Activated naive CD8-positive, alpha-beta T cell treated with anti-CD3 and anti-CD28 coated beads for 36 hours (primary cell): ENCODE measurements at places on chromosomes 12 and 14.
A peak's percentile ranks its signal among the peaks of the same experiment; 100 is the strongest.

- peak; percentile 4 for DNase-seq
Measured at GRCh38 chr12:98002887-98003493, 512.4 kb upstream of the TMPO start.

GRCh38 chr12:126038434-126038833, 973.2 kb downstream of the AACS start:
- DNase-seq, result no peak

DNA sequence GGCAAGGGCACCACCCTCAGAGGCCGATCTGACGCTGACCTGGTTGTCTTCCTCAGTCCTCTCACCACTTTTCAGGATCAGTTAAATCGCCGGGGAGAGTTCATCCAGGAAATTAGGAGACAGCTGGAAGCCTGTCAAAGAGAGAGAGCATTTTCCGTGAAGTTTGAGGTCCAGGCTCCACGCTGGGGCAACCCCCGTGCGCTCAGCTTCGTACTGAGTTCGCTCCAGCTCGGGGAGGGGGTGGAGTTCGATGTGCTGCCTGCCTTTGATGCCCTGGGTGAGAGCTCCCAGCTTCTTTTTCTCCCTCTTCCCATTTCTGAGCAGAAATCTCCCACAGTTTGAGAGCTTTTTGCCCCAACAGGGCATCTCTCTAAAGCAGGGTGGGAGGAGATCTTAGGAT, 1.8 kb downstream of the OAS1 start:
- peak; percentile 4 for DNase-seq

- no peak for DNase-seq
Measured at GRCh38 chr12:55812088-55812487, 5.4 kb downstream of the SARNP start.

- no peak for DNase-seq
Measured at GRCh38 chr12:106455111-106455510, 97.6 kb downstream of the POLR3B start.

- no peak for DNase-seq
Measured at GRCh38 chr12:85191-85666, 18.7 kb downstream of the IQSEC3 start.

DNA sequence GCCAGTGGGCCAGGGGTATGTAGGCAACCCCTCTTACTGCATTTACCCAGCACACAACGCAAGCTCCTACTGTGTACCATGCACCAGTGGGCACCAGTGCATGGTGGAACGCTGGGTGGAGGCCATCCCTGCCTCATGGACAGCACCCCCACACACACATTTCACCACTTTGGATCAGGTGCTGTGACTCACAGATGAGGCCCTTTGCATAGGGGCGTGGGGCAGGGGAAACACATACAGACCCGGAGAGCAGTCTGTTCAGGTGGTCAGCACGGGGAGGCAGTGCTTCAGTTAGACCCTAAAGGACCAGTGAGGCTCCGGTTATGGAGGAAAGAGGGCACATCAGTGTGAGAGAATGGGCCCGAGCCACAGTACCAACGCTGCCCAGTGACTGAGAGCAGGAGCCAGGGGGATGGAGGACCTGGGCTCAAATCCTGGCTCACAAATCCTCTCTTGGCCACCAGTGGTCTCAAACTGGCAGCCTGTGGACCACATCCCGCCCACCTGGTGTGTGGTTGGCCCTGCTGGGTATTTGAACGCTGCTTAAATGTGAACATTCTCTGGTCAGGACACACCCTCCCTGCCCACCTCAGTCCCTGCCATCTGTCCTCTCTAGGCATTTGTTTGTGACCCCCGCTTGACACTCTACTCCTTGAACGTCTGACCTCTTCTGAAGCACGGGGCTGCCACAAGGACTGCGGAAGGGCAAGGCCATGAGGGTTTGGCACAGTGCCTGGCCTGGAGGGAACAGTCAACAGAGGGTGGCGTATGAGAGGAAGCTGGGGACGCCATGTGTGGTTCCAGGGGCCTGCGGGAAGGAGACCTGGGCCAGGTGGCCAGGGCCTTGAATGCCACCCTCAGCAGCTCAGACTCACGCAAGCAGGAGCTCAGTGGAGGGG, 46.7 kb downstream of the FAM222A start:
- no peak for DNase-seq

DNA sequence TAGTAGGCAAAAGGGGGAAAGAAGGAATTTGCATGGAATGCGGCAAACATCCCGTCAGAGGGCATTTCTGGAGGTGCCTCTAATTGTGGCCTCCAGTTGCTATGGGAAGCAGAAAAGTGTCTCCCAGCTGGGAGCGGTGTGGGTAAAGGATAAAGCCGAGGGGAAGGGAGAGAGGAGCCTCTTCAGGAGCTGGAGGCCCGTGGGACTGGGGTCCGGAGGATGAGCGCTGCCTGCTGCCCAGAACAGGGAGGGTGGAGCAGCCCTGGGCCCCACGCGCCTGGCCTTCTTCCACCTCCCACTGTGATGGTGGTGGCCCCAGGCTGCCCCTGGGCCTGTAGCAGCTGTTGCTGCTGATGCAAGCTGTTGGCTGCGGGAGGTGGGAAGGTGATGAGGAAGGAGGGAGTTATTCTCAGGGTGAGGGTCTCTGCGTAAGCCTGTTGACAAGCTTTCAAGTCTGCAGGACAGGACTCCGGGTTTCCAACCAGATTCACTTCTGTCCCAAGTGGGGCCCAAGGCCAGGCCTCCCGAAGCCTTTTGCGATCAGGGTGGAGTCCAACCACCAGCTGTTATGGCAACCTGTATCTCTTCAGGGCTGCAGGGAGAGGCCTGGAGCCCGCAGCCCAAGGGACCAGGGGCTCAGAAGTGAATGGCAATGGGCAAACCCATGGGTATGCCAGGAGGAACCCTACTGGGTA, 19.1 kb upstream of the PGF start:
- DNase-seq, result no peak

DNA sequence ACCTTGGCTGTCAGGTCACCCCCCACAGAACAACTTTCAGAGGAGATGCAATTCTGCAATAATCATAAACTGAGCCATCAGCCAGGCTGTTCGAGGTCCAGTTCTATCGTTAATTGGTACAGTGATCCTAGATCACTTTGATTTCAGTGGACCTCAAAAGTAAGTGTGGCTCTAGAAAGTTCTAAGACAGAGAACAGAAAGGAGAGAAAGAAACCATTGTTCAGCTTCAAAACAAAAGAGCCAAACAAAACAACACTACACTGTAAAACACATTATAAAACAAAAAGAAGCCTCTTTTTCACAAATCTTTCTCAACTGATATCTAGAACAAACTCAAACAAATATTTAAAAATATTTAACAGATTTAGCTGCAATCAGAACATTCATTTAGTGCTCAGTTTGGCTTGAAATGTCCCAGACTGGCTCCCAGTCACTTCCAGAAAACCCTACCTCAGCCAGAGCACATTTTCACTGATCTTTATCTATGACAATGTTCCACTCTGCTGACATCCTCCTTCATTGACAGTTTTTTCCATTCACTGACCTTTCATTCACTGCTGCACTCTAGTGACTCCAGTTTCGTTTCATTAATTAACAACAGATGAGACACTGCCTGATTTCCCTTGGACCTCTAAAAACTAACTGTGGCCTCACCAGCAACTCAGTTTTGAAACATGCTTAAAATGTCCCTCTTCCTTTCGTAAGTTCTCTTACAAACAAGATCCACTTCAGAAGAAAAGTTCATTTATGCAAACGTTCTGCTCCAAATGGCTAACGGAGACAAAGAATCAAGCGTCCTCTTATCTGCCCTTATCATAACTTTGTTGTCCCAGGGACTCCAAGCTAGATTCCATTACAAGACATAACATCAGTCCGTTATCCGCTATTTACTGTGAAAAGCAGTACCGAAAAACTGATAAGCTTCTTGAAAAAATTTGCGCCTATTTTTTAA, 56.8 kb downstream of the DUSP16 start:
- peak; percentile 36 for DNase-seq

- no peak for DNase-seq
Measured at GRCh38 chr14:55088356-55088755, 36.9 kb downstream of the MAPK1IP1L start.

- DNase-seq, result no peak
Measured at GRCh38 chr12:110137786-110138185, 13.6 kb downstream of the IFT81 start.

DNA sequence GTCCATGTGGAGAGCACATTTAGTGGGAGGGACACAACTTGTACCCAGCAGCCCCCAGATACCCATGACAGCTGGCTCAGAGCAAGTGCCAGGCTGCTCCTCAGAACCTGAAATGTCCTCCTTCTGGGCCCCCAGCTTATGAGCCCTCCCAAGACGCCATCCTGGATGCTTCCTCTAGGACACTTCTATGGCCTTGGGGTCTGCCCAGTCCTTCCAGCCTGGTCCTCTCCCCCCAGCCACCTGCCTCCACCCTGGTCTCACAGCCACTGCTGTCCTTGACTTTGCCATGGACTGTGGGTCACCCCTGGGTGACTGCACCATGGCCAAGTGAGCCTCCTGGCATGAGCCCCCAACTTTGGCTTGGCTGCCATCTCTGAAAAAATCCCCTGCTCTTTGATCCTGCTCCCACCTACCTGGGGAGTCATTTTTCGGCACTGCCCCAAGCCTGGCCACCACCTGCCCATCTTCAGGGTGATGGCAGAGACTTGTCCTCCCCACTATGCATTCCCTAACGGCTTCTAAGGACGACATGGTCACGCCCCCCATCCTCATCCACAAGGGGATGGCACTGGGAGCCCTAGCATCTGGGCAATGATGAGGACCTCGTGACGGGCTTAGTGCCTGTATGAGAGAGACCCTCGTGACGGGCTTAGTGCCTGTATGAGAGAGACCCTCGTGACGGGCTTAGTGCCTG, 323.7 kb downstream of the TMEM121 start:
- no peak for DNase-seq

- DNase-seq, result no peak
Measured at GRCh38 chr14:68020999-68021663, 201.6 kb downstream of the RAD51B start.

DNA sequence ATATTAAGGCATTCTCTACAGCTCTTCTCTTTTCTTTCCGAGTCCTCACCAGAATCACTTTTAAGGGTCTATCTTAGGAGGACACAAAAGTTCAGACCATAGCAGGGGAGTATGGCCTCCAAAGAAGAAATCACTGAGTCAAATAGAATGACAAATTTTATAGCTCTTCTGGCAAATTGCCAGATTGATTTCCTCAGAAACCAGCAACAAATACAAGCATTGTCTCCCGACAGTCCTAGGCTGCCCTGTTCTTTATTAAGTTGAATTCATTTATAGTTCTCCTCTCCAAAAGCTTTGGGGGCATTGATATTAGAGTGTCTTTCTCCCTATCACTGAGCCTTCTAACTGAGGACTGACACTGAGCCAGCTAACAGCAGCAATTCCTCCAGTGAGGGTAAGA, 156.4 kb upstream of the FRMD6 start:
- DNase-seq, result no peak

DNA sequence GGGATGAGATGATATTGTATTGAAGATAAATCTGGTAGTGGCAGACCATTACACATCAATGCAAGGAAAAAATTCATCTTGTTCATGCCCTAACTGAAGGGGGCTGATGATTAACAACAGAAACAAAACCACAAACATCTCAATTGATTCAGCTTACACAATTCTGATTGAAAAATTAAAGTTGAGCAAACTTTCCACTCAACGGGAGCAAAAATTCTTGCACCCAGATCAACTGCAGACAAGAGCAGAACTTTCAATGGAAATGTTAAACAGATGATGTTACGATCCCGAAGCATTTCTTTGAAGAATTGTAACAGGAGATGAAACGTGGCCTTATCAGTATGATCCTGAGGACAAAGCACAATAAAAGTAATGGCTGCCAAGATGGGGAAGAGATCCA, 172.4 kb upstream of the SOX5 start:
- no peak for DNase-seq

DNA sequence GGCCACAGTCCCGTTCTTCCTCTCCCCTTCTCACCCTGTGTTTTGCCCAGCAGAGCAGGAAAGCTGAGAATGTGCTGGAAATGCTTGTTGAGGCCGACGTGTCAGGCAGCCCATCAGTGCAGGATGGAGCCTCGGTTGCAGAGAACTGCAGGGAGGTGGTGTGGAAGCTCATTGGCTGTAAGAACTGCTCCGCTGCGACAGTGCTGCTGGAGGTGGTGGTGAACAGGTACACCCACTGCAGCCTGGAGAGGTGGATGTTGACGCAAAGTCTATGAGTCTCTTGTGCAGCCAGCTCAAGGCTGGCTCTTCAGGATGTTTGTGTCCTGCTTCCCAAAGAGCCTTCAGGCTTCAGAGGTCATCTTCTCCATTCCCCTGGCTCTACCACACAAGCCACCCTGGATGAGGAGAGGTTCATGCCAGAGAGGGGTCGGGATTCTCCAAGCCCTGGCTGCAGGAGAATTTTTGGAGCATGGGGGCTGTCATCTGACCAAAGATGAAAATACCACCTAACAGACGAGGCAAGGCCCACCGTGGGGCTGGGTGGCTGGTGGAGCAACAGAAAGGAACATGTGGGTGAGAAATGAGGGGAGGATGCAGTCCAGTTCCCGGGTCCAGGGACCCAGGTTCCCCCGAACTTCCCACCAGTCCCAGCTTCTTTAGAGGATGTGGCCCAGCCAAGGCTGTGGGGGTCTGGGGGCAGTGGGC, 174.1 kb upstream of the PRMT8 start:
- DNase-seq, result no peak

- DNase-seq, result no peak
Measured at GRCh38 chr12:20282401-20282800, 85.9 kb upstream of the PDE3A start.

GRCh38 chr14:56660677-56661389, 81.2 kb downstream of the TMEM260 start:
- DNase-seq, result no peak

DNA sequence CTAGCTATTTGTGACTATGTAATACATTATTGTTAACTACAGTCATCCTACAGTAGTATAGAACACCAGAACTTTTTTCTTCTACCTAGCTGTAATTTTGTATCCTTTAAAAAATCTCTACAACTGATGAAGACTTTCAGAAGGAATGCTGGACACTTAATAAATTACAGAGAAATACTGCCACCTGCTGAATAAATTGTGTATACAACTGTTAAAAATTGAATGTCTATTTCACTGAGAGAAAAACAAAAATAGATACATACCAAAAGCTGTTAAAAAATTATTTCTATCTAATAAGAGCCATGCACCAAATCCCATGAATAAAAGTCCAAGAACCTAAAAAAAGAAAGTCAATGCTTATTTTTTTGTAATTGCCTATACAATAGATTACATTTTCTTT, 6.6 kb downstream of the TSPAN19 start:
- no peak for DNase-seq

GRCh38 chr14:95356245-95356869, 36.6 kb upstream of the CLMN start:
- no peak for DNase-seq

DNA sequence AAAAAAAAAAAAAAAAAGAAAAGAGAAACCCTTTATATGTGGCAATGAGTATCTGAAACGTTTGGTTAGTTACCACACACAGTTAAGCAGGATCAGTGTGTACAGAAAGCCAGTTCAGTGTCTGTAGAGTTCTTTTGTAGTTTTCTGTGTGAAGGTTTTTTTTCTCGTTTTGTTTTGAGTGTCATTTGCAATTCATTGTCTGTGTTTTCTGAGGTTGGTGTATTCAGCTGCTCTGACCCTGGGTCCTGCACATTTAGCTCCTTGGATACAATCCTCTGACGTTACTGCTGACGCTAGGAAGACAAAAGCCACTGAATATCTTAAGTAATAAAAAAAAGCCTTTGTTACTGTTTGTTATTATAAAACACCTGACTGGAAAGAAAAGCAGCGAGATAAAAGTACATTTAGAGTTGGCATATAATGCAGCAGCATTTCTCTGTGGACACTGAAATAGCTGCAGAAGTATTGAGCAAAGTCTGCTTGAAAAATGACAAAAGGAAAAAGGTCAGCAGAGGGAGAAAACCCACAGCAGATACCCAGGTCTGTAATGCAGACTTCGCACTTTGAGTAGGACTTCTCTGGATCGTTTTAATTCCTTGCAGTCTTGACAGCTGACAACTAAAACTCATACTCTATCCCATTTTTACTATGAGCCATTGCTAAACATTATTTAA, 89.0 kb downstream of the POLR3B start:
- no peak for DNase-seq
